Stimulated activated CD4-positive, alpha-beta T cell treated with anti-CD3 and anti-CD28 coated beads, TNF-alpha, amount 100 ng/mL, for 1 hour (primary cell): ENCODE measurements at places on chromosomes 3 and 15.

- DNase-seq = no peak
These were observed 271.5 kb upstream of the DCBLD2 start for GRCh38 chr3:99172736-99173657.

DNA sequence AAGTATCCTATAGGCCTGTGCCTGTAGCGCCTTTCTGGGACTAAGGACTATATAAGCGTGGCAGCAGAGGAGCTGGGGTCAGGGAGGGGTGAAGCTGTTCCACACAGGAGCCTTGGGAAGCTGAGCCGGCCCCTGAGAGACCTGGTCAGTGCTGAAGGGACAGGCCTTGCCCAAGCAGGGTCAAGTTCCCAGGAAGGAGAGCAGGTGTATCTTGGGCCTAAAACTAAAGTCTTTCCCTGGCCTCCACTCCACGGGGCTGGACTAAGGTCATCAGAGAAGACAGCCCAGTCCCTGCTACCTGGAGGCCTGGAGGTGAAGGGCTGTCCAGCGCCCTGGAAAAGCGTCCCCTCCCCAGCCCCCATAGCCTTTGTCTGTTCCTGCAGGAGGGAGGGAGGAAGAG, 23.9 kb upstream of the NR2C2 start:
- no peak for DNase-seq

- no peak for DNase-seq
These were observed at the start of gene ZIC4 for GRCh38 chr3:147406028-147406931. Gene ZIC4, minus strand, starts transcription at chr3:147406543. Its CDS starts 3,746 bp downstream, at chr3:147402797.

- peak; percentile 5 for DNase-seq
These were observed 152.8 kb downstream of the RBPMS2 start for GRCh38 chr15:64622410-64623260.

GRCh38 chr15:90809536-90809935, 58.9 kb upstream of the FURIN start:
- no peak for DNase-seq

GRCh38 chr3:60854791-60855190, 396.5 kb downstream of the FHIT start:
- DNase-seq = no peak

DNA sequence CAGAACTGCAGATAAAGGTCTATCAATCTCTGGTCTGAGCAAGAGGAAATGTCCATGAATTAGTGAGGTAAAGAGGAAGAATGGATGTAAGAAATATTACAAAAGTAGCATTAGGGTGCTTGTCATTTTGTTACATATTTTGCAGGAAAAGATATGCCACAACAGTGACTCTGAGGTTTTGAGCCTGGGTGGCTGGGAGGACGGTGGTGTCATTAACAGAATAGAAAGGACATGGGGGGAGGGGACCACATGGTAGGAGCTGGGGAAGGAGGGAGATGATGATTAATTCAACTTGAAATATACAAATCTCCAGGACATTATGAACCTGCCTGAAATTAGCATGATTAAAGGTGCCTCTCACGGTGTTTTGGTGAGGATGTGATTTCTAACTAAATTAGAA, 245.5 kb upstream of the MDFIC2 start:
- no peak for DNase-seq

GRCh38 chr3:8990266-8991215, 27.3 kb upstream of the RAD18 start:
- DNase-seq = no peak
